ENCODE measurements at places on chromosomes 2 and 18.

DNA sequence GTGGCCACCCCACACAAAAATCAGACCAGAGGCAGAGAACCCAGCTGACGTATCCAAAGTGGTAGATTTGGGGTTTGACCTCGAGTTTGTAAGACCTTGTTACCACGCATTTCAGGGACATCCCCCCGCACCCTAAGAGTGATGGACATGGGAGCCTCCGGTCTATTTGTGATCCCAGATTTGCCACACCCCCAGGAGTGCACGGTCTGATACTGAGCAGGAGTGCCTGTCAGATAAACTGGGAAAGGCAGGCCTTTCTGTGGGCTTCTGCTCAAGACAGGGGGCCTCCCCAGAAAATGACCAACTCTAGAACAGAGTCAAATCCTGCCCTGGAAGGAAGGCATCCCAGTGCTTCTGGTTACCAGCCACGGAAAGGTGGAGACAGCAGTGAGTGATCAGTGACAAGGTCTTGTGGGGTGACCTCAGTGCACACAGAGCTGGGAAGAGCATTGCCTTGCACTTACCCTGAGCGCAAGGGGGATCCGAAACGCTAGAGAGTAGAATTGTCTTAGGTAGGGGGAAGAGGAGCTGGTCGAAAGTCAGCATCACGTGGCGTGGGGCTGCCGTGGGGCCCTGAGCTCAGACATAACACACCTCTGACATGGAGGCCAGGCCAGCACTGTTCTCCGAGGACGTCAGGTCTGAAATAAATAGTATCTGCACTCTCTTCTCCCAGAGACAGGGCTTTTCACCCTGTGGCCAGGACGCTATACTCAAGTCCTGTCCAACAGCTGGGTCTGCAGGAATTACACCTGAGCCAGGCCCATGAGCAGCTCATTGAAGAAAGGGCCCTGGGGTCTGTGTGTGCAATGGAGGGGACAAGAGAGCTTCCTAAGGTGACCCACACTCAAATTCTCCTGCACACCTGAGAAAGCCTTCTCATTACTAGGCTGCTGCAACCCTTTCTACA is 242.4 kb upstream of the SALL3 start:
- no peaks in the 10 kb centered on the region for H3K4me1 ChIP-seq
- no peak for DNase-seq
- no peak overlapping the region for H3K4me3 ChIP-seq
- H3K27ac ChIP-seq: no peak overlapping the region

GRCh38 chr18:62505669-62506494 is 16.9 kb upstream of the ZCCHC2 start:
- no peaks in the 10 kb centered on the region for H3K36me3 ChIP-seq
- peak overlapping the region; percentile 83 for H3K27ac ChIP-seq
- no peaks in the 10 kb centered on the region for H3K27me3 ChIP-seq
- DNase-seq: no peak
- H3K4me3 ChIP-seq: peak overlapping the region; percentile 40

DNA sequence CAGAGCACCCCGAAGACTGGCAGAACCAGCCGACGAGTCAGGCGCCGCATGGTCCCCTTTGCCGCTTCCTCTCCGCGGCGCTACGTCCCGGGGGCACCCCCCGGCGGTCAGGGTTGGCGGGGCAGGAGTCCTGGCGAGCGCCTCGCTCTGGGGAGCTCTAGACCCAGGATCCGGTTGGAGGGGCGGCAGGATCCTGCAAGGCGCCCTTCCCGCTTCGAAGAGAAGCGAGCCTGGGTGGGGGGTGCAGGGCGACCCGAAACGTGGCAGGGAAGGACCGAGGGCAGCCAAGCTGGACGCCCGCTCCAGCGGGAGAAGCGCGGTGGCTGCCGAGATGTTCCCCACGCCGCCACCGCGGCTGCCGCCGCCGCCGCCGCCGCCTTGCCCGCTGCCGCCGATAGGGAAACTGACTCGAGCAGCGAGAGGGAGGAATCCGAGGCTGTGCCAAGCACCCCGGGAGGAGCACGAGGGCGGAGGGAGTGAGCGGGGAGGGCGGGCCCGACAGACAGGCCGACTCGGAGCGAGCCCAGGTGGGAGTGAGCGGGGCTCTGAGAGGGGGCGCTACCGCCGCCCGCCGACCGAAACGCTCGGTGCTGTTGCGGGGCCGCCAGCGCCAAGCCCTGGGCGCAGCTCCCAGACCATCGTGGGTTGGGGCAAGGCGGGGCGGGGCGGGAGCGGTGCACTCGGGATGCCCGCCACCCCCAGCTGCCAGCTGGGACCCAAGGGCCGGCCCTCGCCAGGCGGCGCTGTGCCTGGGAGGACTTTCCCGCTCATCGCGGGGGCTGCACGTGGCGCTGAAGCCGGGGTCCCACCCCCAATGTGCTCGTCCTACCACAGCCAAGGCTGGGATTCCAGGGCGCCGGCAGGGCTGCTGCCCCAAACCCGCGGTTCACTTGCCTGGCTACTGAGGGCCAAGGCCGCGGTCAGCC is at the start of gene GALNT14:
TSS of gene GALNT14 (minus strand) at position 404 of the 926 bp plus-strand sequence. CDS start at position 50, 354 bp downstream.
- peaks cover 24% of the 10 kb centered on the region for H3K4me1 ChIP-seq
- no peak within 1 kb of the TSS for H3K27ac ChIP-seq
- H3K27me3 ChIP-seq: no peaks in the 10 kb centered on the region

GRCh38 chr2:18588049-18588448 is 1.3 kb downstream of the NT5C1B start:
- H3K4me1 ChIP-seq: no peaks in the 10 kb centered on the region
- H3K27me3 ChIP-seq: no peaks in the 10 kb centered on the region
- no peak for DNase-seq
